ENCODE measurements at places on chromosomes 16 and 17.

- no peak for DNase-seq
Measured at GRCh38 chr16:4882000-4882632, 34.8 kb downstream of the UBN1 start.

- DNase-seq = no peak
Measured at GRCh38 chr16:70594569-70594968, 51.8 kb upstream of the IL34 start.

- no peak for DNase-seq
Measured at GRCh38 chr16:62213763-62214162, 177.5 kb upstream of the CDH8 start.

GRCh38 chr17:2959371-2960130 is 103.9 kb downstream of the OR1D5 start:
- no peak for DNase-seq

All from globus pallidus (tissue), 1 donor.